ENCODE measurements at places on chromosomes 4 and X.

- no peak for DNase-seq
These were observed 6.6 kb upstream of the SLC6A8 start for GRCh38 chrX:153681175-153681574.

GRCh38 chr4:158768555-158769174 lies at the start of gene FNIP2:
Gene FNIP2 (plus strand): TSS chr4:158769026. CDS start chr4:158769213, 187 bp downstream.
- peak; percentile 60 for DNase-seq

DNA sequence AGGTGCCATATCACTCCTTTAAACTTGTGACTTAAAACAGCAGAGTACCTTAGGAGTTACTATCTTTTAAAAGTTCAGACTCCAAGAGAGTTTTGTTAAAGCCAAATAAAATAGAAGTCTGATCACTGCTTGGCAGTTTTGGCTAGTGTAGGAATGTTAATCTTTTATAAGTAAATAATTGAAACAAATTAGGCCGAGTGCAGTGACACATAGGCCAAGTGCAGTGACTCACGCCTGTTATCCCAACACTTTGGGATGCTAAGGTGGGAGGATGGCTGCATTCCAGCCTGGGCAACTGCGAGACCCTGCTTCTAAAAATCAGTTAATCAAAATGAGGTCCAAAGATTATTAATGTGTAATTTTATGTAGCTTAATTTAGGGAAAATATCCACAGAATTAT lies 37.2 kb downstream of the WDR44 start:
- DNase-seq: no peak

DNA sequence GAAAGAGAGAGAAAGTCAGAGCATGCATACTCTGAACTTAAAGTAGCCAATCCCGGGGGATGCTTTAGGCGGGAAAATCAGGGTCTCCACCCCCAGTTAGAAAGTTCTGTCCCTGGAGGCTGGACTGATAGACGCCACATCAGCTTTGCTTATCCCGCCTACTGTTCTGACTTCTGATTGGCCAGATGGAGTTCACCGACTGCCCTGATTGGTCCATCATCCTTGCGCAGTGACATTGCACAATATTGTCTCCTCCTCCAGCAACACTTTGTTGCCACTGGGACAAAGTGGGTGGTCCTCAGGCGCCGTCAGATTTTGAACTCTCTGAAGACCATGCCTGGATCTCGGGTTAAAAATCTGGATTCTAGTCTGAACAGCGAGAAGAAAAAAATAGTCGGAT lies 50.3 kb downstream of the SSX3 start:
- no peak for DNase-seq

DNA sequence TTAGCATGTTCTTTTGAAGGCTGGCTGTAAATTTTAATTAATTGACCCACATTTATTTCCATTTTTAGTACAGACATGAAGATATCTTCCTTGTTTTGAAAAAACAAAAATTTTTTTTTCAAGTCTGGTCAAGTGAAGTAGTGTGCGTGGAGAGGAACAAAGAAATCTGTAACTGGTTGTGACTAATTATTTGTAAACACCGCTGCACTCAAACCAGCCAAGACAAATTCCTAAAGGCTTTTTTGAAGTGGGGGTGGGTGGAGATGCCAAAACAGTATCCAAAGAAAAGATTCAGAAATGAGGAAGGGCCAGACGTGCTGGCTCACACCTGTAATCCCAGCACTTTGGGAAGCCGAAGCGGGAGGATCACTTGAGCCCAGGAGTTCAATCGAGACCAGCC lies 88.3 kb downstream of the SHROOM2 start:
- DNase-seq: no peak

All from activated T-helper 1 cell treated with anti-CD3 and anti-CD28 coated beads, Interleukin-2, amount 50 U/mL, for 16 hours (primary cell).